ENCODE measurements at places on chromosomes 11 and 22. TPM values are rescaled to one million over a fixed set of nuclear protein-coding genes. Genes with fewer than 3 reads are reported as not detected.
A peak's percentile ranks its signal among the peaks of the same experiment; 100 is the strongest.

DNA sequence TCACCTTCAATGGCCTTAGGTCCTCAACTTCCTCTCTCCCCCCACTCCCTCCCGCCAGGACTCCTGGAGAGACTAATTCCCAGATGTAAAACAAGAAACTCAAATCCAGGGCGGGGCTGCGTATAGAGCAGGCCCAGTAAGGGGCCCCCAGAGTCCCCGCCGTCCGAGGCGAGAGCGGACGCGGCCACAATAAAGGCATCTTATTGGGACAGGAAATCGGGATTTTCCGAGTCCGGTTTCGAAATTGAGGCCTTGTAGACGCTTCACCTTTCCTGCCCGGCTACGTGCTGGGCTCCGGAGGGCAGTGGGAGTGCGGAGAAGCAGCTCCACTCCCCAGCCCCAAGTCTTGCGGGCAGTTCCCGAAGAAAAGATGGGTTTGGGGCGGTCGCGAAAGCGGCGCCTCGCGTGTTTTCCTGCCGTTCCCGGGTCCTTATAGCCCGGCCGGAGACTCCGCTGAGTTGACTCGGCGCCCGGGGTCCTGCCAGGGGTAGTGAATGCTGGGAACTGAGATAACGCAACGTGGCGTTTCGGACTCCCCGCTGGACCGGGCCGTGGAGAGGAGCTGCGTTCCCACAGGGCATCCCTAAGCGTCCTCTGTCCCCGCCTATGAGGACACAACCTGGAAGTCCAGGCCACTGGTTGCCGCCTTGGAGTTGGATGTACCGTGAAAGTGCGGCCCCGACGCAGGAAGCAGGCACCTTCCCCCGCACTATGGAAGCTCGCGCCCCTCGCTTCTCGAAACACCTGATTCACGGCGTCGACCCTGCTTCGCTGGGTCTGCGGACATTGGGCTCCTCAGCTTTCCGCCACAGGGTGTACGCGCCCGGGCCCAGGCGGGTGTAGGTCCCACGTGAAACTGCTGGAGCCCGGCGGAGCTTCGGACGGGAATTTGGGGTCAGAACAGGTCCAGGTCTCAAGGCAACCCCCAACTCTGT is 4.8 kb upstream of the CHRM1 start:
- DNase-seq: no peak

DNA sequence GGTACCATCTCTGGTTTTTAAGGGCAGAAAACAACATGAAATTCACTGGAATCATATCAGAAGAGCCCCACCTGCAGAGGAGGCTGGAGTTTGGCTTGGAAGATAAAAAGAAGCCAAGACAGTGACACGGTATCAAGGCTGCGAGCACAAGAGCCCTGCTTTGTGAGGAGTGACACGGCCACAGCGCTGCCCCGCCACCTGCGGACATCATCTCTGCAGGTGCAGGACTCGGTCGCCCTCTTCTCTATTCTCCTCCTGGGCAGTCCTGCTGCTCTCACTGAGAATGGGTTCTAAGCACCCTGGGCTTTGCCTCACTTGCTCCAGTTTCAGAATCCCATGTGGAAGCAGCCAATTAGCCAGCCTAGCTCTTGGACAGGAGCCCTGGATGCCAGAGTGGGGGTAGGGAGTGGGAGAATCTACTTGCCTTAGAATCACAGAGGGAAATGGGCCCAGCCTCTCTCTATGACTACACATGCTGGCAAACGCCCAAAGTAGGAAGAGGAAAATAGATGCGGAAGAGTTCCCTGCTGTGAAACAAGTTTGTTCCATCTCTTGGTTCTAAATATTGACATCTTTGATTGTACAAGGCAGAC is 17.1 kb downstream of the APOL4 start:
- DNase-seq: no peak

- no peak for DNase-seq
Measured at GRCh38 chr11:15536438-15536837, 421.7 kb downstream of the INSC start.

- no peak for DNase-seq
Measured at GRCh38 chr22:16955678-16956210, 52.3 kb downstream of the GAB4 start.

DNA sequence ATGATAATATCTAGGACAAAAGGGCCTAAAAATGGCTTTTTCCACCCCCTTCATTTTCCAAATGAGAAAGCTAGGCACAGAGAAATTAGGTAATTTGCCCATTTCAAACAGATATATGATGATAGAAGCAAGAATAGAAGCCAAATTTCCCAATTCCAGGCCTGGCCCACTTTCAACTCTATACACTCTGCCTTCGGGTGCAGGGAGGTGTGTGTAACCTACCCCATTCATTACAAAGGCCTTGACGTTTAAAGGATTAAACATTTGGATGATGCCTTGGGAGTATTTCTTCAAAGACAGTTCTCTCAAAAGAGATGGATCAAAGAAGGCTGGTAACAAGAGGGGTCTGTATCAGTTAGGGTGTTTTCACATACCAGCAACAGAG is 134.1 kb downstream of the CCDC34 start:
- DNase-seq: no peak

GRCh38 chr11:60996381-60997138 is 25.1 kb downstream of the CD6 start:
- DNase-seq: no peak

DNA sequence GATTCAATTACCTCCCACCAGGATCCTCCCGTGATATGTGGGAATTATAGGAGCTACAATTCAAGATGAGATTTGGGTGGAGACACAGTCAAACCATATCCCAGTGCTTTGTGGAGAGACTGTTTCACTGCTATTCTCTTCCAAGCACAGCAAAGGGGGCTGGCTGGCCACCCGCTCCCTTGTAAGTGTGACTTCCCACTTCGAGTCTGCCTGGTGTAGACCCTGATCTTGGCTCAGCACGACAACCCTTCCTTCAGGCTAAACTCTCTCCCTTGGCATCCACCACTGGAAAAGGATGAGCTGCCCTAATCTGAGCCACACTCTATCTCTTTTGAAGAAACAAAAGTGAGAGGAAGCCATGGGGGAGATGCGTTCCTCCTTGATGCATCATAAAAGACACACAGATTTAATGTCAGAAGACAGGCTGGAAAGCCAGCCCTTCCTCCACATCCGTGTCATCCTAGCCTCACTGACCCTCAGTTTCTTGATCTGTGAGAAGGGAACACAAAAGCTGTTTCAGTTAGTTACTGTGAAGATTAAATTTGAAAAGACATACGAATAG is 64.7 kb upstream of the CDON start:
- no peak for DNase-seq

- no peak for DNase-seq
Measured at GRCh38 chr11:18492888-18493287, 33.9 kb downstream of the TSG101 start.

- DNase-seq: no peak
Measured at GRCh38 chr11:1308743-1309497, 512 bp downstream of the TOLLIP start.

GRCh38 chr22:43152357-43153071 is 1.2 kb downstream of the TSPO start:
- peak; percentile 71 for DNase-seq

GRCh38 chr11:116057000-116057399 is 552.8 kb upstream of the CADM1 start:
- DNase-seq: no peak

- no peak for DNase-seq
Measured at GRCh38 chr11:131723088-131723487, 352.7 kb downstream of the NTM start.

DNA sequence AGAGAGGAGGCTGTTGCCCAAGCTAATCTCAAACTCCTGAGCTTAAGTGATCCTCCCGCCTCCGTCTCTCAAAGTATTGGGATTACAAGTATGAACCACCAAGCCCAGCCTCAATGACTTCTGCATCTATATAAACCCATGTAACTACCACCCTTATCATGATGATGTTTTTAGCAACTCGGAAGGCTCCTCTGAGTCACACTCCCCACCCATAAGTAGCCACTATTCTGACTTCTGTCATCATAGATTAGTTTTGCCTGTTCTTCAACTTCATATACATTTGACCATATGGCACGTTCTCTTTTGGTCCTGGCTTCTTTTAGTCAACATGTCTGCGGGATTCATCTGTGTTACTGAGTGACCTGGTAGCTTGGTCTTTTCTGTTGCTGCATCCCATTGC is 6.4 kb upstream of the FOSL1 start:
- DNase-seq: no peak

- DNase-seq: no peak
Measured at GRCh38 chr11:5042091-5042490, 4.2 kb upstream of the OR52J3 start.

- DNase-seq: no peak
Measured at GRCh38 chr11:69055598-69056516, 7.1 kb downstream of the TPCN2 start.

DNA sequence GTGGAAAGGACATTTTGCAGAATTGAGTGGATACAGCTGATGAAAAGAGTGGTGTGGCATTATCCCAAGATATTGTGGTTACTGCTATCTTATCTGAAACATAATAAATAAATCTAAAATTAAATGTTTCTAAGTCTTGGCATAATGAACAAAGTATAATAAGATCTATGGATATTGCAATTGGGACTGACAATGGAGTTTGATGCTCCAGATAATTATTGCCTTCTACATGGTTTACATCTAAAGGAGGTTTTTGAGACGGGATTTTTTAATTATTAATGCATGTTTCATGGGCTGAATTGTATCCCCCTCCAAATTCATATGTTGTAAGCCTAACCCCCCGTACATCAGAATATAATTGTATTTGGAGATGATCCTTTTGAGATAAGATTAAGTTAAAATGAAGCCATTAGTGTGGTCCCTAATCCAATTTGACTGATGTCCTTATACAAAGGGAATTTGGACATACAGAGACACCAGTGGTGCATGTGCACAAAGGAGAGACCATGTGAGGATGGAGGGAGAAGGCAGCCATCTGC is 198.5 kb downstream of the MSANTD4 start:
- no peak for DNase-seq

- DNase-seq: no peak
Measured at GRCh38 chr11:59962107-59962482, 1.7 kb upstream of the OOSP4A start.

DNA sequence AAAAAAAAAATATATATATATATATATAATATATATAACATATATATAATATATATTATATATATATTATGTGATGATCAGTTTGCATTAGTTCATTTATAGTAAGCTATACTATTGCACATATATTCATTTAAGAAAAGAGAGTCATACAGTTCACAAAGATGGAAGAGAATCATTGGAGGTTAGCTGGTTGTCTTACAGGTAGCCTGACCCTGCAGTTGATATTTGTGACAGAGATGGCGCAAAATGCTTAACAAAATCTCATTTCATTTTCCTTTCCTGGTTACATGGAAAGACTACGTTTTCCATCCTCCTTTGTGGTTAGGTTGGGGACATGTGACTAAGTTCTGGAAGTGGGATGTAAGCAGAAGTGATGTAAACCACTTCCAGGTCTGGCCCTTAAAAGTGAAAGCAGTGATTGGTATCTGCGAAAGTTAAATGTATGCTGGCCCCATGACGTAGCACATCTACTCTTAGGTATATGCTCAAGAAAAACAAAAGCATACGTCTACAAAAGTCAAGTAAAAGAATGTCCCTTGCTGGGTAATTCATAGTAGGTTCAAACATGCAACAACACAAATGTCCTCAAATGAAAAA is 7.2 kb upstream of the TMEM135 start:
- peak; percentile 14 for DNase-seq

- no peak for DNase-seq
Measured at GRCh38 chr22:29635734-29636357, 32.4 kb downstream of the NF2 start.

- no peak for DNase-seq
Measured at GRCh38 chr11:18974192-18974591, 35.0 kb upstream of the MRGPRX1 start.

DNA sequence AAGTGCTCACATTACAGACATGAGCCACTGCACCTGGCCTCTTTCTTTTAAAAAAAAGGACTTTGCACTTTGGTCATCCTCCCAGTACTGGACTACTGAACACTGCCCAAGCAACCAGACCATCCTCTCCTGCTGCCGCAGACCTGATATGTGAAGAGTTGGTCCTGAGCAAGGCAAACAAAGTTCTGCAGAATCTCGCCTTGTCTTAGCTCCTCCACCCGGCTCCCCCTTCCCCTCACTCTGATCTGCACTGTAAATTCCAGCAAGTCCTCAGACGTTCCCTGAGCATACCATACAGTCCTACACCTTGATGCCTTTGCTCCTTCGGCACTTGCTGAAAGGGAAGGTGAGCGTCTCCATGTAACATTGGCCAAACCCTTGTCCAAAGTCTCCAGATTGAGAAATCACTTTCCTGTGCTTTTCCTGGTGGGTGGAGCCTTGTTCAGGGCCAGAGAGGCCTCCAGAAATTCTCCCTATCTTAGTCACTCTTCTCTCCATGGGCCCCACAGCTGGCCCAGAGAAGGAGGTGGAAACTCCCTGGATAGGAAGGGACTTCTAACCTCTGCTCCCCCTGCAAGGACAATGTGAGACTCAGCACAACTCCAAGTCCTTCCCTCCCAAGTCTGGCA is 47.0 kb upstream of the TIMP3 start:
- DNase-seq: no peak

DNA sequence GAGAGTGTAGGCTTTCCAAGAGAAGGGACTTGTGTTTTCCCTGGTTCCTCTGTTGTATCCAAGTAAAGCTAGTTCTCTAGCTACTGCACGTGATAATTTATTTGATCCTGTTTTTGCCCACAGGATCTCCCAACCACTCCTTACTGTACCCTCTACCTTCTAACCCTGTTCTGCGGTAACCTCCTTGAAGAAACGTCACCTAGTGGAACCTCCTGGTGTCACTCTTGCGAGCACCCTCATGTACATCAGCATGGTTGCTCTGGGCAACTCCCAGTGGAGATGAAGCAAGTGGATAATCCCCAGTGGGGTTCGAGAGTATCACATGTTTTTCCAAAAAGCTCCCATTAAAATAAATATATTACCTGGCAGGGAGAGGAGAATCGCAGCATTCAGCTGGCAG is 108.9 kb upstream of the CLMP start:
- DNase-seq: no peak

DNA sequence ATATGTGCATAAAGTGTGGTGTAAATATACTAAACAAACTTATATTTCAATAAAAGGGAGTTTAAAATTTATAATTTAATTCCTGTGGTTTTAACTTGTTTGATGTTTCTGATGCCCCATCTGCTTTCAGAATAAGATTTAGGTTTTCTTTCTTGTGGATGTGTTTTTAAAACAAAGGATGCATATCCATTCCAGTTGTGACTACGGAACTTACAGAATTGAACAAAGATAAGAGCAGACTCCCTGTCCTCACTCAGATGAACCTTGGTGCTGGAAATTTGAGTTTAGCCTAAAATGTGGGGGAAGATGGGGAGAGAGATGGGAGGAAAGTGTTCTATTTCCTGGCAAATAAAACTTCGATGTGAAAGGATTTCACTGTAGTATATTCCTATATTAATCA is 2.5 kb downstream of the FJX1 start:
- no peak for DNase-seq

APOL5 gene
- total RNA-seq: not detected

LRRC56 gene
- 2.0 TPM for total RNA-seq

PTPN5 gene
- not detected for total RNA-seq

SLC22A12 gene
- not detected for total RNA-seq

OR51E2 gene
- total RNA-seq: not detected

MS4A6E gene
- total RNA-seq: not detected

CSNK2A3 gene
- total RNA-seq: 0.56 TPM

TIMP3 gene
- total RNA-seq: not detected

LRRC10B gene
- not detected for total RNA-seq

YPEL4 gene
- total RNA-seq: 0.17 TPM

KRTAP5-11 gene
- total RNA-seq: not detected

PICK1 gene
- 15.4 TPM for total RNA-seq

All from activated CD4-positive, alpha-beta T cell treated with anti-CD3 and anti-CD28 coated beads, Interleukin-2, amount 10 ng/mL, durations not matched to agents 7 days and 5 days (primary cell).